ENCODE measurements at places on chromosomes 3 and 15.

DNA sequence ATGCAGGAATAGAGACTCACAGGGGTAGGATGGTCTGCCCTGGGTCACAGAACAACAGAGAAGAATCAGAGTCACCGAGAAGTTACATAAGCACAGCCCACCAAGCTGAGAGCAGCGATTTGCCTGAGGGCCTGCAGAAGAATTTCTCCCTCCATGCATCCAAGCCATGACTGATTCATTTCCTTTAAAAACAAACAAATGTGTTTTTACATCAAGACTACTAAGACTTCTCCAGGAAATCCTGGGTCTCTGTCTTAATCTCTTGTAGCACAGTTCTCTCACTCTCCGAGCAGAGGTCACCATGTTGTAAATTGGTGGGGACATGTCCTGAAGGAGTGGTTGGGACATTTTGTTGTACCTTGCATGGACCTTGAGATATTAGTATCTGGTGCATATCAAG lies 159.8 kb downstream of the THSD4 start:
- peaks cover 13% of the 10 kb centered on the region for H3K4me1 ChIP-seq
- H3K36me3 ChIP-seq, result no peaks in the 10 kb centered on the region
- H3K27me3 ChIP-seq, result no peaks in the 10 kb centered on the region
- DNase-seq, result no peak
- H3K27ac ChIP-seq, result no peak overlapping the region
- H3K4me3 ChIP-seq, result no peak overlapping the region

DNA sequence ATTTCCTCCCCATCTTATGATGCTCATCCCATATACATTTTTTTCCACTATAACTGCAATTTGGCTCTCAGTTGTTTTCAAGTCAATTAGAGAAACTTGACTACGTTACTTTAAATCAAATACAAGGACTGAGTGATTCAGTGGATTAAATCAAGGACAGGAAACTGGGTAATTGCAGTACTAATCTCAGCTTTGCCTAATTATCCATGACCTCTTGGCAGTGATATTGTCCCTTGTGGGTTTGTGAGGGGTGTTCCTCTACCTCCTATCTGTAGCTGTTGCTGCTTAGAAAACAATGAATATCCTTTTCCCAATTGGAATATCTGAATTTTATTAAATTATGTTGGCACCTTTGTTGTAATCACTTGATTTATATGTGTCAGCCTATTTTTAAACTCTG lies 79.4 kb downstream of the ZPLD1 start:
- no peak for DNase-seq
- H3K27me3 ChIP-seq, result no peaks in the 10 kb centered on the region
- H3K27ac ChIP-seq, result no peak overlapping the region

- no peak for DNase-seq
- no peaks in the 10 kb centered on the region for H3K36me3 ChIP-seq
- H3K4me3 ChIP-seq, result no peak overlapping the region
- no peaks in the 10 kb centered on the region for H3K4me1 ChIP-seq
- H3K27me3 ChIP-seq, result no peaks in the 10 kb centered on the region
- no peak overlapping the region for H3K27ac ChIP-seq
These were observed 343.9 kb upstream of the TPM1 start for GRCh38 chr15:62698646-62699045.

DNA sequence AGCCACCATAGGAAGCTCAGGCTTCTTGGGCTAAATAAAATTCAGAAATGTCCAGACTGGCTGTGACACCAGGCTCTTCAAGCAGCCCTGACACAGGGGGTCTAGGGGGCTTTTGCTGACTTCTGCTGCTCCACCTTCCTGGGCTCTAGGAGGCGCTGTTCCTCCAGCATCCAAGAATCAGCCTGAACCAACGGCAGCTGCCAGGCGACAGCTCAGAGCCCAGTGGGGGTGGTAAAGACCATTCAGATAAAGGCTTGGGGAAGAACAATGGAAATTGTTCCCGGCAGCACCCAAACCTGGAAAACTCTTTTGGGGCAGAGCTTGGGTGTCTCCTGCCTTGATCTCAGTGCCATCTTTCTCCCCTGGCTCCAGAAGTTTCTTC lies 21.6 kb upstream of the PSTPIP1 start:
- no peaks in the 10 kb centered on the region for H3K36me3 ChIP-seq
- H3K4me1 ChIP-seq, result peaks cover 4% of the 10 kb centered on the region
- no peak overlapping the region for H3K4me3 ChIP-seq
- H3K27me3 ChIP-seq, result no peaks in the 10 kb centered on the region

- no peak overlapping the region for H3K4me3 ChIP-seq
- H3K27ac ChIP-seq, result no peak overlapping the region
These were observed 111.0 kb downstream of the ERC2 start for GRCh38 chr3:56357266-56357665.

GRCh38 chr15:48965972-48966371 lies 2.3 kb upstream of the SHC4 start:
- H3K27ac ChIP-seq, result no peak overlapping the region
- no peak for DNase-seq
- peaks cover 50% of the 10 kb centered on the region for H3K27me3 ChIP-seq
- H3K4me3 ChIP-seq, result no peak overlapping the region
